ENCODE measurements at places on chromosomes 5 and 9.
A peak's percentile ranks its signal among the peaks of the same experiment; 100 is the strongest.

GRCh38 chr5:134590992-134591659 lies 41.5 kb downstream of the SAR1B start:
- no peak for DNase-seq

GRCh38 chr5:159133041-159133741 lies 33.5 kb upstream of the EBF1 start:
- DNase-seq: peak; percentile 47

- no peak for DNase-seq
Measured at GRCh38 chr5:51567636-51568035, 184.4 kb downstream of the ISL1 start.

- DNase-seq: peak; percentile 55
Measured at GRCh38 chr5:74578356-74579044, 62.0 kb downstream of the ENC1 start.

DNA sequence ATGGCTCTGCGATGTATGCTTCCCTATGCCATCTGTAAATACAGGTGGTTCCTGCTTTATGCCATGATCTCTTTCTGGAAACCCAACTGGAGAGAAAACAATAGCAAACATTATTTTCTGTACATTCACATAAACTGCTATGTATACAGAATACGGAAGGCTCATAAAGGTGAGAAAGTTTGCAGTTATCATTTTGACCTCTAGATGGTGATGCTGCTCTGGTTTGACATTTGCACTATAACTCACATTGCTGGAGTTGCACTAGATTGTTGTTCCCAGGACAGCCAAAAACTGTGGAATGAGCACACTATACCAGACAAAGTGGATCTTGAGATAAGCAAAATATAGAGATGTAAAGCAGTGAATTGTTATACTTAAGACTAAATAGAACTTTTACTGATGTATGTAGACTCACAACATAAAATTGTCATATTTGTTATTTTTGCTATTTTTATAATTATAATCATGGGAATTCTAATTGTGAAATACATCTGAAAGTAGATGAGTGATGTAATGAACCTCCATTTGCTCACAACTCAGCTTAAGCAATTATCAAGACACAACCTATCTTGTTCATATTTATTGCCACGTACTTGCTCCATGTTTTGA lies 246.5 kb downstream of the PTPRD start:
- peak; percentile 18 for DNase-seq

- no peak for DNase-seq
Measured at GRCh38 chr5:78633700-78634099, 14.9 kb downstream of the LHFPL2 start.

DNA sequence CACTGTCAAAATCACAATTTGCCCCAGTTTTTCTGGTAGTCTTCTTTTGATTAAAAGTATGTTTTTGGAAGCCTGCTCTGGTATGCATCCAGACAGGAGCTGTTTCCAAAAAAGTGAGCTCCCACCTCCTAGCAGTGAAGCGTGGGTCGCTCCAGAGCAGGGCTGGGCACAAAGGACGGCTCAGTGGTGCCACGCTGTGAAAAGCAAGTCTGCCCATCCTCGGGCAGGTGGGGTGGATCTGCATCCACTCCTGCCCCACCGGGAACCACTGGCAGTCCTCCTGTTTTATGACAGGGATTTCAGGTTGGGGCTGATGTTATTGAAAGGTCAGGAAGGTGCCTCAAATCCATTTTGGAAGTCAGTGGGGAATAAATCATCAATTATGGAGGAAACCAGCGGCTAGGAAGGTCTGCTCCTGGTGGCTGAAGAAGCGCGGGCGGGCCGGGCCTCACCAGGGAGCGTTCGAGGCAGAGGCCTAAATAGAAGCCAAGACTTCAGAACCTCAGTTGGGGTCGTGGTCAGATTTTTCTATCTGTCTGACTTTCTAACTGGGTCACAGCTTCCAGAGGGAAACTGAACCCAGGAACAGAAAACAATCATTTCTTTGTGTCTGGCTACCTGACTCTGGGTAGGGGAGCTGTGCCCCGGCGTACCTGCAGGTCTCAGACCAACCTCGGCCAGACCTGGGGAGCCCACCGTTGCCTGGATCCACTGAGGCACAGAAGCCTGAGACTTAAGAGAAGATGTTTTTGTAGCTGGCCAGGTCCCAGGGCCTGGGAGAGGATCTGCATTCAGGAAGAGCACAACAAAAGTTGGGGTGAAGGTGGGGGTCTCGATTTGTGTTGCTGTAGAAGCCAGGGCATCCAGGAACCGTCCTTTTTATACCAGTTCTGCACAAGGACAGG lies 168.1 kb downstream of the PAX5 start:
- DNase-seq: no peak

DNA sequence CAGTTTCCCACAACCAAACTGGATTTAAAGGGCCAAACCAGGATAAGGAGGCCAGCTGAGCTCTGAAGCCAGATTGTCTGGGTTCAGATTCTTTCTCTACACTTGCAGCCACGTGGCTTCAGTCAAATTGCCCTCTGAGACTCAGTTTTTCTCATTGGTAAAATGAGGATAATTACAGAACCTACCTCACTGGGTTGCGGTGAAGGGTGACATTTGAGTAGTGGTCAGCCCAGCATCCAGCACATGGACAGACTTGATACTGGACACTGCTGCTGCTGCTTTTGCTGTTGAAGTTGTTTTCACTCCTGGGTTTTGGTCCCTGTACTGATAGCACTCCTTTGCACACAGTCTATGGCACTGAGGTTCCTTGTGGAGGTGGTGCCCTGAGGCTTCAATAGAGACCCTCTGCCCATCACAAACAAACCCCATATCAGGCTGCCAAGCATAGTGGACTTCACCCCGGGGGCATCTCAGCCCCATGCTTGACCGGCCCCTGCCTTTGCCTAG lies 25.7 kb upstream of the CDKN2AIPNL start:
- DNase-seq: no peak

GRCh38 chr9:33172256-33173238 lies 5.4 kb upstream of the B4GALT1 start:
- no peak for DNase-seq

- no peak for DNase-seq
Measured at GRCh38 chr5:97835112-97835511, 652.1 kb upstream of the RIOK2 start.

DNA sequence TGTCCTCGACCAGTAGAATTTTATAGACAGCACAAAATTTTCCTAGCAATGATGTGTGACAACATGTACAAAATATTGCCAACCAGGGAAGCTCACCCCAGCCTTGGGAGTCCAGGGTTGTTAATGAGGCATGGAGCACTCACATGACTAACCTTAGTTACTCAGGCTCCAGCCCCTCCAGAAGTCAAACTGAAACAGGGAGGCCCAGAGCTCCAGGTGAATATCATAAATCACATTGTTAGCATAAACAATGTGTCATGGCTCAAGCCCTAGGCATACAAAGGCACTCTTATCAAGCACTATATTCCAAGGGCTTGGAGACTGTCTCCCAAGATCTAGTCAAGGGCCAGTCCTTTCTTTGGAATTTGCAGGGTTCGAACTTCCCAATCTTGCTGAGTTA lies 44.4 kb downstream of the TNFAIP8 start:
- no peak for DNase-seq

DNA sequence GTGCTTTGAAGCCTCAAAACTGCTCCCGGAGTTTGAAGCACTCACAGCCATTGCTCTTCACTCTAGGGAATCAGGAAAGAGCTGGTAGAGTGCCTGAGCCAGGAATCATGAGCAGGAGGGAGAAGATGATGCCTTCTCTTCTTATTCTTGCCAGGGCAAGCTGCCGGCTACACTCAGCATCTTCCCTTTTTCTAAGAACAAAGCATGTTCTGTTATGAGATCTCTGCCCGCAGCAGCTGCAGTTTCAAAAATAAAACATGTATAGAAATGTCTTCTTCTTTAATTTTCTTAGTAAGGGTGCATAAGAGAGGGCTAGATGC lies 57.9 kb upstream of the RICTOR start:
- DNase-seq: no peak

- peak; percentile 82 for DNase-seq
Measured at GRCh38 chr9:6598249-6598725, 47.2 kb downstream of the GLDC start.

- no peak for DNase-seq
Measured at GRCh38 chr5:97624886-97625285, 441.8 kb upstream of the RIOK2 start.

DNA sequence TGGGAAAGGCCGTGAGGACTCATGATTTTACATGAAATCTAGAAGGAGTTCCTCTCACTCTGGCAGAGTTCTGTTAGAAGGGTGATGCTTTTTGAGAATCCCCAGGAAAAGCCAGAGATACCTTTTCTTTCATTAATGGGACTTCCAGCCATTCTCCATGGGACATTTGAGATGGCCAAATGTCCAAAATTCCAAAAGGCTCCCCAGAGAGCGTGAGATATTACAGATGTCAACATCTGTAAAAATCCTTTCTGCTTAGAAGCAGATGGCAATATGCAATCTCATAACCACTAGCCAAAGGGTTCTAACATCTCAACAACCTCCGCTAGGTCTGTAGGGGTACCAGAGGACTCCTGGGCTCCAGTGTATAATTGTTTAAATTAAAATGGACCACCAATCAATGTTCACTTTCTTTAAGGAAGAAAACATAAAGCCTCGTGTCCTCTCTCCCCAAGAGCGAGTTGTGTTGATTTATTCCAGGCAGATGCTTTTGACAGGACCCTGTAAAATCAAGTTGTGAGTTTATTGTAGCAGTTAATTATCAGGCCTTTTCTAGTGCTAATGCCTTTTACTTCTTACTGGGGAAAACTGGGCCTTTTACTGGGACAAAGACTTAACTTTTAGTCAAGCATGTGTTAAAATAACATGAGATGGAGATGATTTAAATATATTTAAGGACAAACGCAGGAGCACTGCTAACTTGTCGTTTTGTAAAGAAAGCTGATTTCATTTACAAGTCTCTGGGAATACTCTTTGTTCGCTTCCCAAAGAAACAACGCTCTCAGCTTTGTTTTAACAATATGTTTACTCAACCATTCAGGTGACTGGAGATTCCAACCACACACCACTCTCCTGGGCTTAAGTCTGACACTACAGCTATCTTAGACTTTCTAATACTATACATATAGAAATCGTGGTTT lies 4.8 kb downstream of the GAS1 start:
- no peak for DNase-seq

- no peak for DNase-seq
Measured at GRCh38 chr5:115532517-115532916, 12.1 kb downstream of the FEM1C start.

- DNase-seq: no peak
Measured at GRCh38 chr9:15086778-15087324, 176.6 kb upstream of the FREM1 start.

DNA sequence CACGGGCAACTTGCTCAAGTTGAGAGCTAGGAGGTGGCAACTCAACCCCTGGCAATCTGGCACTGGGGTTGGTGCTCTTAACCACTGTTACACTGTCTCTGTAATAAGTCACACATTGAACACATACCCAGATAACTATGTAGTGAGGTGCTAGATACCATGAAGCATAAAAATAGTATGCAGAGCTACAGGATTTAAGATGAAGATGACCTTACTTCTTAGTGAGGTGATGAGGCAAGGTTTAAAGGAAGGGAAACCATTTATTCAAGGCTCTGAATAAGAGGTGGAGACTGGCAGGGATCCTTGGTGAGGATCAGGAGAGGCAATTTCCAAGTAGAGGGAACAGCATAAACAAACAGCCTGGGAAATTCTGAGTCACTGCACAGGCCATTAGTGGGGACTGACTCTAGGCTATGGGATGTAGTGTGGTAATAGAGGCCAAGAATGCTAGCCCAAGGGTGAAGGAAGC lies 67.6 kb upstream of the NR3C1 start:
- DNase-seq: no peak

GRCh38 chr9:118058227-118058626 lies 354.0 kb downstream of the TLR4 start:
- no peak for DNase-seq

DNA sequence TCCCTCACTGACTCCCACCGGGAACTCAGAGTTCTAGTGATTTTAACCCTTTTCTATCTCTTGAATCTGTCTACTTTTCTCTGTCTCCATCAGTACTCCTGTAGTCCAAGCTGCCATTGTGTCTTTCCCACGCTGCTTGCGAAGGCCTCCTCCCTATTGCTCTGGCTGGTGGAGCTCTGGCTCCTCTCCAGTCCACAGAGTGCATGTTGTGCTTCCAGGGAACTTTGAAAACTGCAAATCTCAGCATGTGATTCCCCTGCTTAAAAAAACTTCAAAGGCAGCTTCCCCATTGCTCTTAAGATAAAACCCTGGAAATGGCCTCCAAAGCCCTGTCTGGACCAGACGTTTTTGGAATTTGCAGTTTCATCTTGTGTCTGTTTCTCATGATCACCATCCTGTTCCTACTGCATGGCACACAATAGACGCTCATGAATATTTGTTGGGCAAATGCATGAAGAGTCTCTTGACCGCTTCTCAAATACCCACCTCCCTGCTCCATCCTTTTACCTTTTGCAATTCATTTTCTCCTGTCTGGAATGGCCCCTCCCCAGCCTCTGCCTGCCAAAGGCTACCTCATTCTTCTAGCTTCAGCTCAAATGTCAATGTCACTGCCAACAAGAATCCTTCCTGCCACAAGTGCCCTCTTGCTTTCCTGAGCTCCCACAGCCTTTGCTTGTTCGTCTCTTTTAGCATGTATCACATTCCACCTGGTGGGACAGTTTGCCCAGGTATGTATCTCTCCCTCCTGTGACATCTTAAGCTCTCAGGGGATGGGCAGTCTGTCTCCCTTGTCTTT lies 293.2 kb downstream of the ARHGAP26 start:
- DNase-seq: no peak

GRCh38 chr9:121288673-121289025 lies 20.7 kb downstream of the GSN start:
- no peak for DNase-seq

DNA sequence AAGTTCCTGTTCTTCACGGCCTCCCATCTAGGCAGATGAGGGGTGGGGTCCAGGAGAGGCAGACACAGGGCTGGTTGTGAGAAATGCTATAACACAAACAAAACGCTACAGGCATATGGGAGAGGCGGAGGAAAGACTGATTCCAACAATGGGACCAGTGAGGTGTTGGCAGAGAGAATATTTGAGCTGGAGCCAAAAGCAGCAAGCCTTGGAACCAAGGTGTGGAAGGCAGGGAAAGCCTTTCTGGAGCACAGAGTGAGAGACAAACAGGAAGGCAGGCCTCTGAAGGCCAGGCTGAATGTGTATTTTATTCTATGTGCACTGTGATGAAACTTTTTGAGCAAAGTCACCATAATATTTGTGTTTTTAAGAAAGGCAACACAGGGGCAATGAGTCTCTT lies 2.9 kb downstream of the ATPSCKMT start:
- DNase-seq: no peak

- DNase-seq: no peak
Measured at GRCh38 chr5:59185757-59186385, 603.0 kb downstream of the RAB3C start.

GRCh38 chr5:40790947-40791593 lies 7.1 kb downstream of the PRKAA1 start:
- no peak for DNase-seq

GRCh38 chr9:119701651-119702050 lies 332.4 kb upstream of the BRINP1 start:
- DNase-seq: no peak

DNA sequence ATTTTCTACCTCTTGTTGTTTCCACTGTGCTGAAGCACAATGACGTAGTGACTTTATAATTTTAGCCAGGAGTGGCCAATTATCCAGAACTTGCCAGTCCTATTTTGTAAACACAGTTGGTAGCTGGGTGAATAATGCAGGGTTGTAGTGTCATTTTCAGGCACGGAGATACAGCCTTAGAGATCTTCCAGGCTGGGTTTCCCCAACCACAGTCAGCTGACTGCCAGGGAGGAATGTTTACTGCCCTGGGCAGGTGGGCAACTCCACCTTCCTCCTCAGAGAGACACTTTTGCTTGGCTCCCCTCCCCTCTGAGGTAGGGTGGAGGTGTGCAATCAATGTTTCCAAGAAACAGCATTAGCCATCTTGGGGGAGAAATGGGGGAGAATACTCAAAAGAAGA lies 228.1 kb upstream of the NR4A3 start:
- DNase-seq: no peak

Data from GM13976 (cell line).